ENCODE measurements at places on chromosomes 1 and 21.

- DNase-seq: no peak
These were observed 7.6 kb upstream of the ARHGEF10L start for GRCh38 chr1:17531682-17532487.

- DNase-seq: no peak
These were observed 148.0 kb downstream of the DHRS3 start for GRCh38 chr1:12469990-12470389.

DNA sequence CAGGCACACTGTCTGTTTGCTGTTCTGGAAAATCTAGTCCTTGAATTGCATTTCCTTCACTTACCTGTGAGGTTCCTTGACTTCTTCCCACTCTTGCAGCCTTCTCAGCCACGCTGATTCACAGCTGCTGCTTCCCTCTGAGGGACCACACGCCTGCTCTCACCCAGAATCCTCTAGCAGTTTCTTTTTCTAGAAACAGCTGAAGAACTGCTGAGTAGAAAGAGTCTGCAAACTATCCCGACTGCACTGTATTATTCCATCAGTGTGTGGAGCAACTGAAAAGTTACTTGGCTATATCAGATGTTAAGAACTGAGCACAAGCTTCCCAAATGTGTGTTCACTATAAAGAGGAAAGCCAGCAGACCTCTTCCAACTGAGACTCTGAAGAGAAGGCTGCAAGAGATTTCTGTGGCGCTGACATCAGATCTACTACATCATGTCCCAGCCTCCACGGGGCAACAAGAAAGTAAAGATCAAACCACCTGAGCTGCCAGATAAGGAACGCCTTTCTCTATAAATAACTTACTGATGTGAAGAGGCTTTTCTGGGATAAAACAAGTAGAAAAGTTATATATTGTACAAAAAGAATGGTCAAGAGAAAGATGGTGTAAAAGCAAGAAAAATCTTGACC lies 226.6 kb downstream of the RERE start:
- DNase-seq: no peak

DNA sequence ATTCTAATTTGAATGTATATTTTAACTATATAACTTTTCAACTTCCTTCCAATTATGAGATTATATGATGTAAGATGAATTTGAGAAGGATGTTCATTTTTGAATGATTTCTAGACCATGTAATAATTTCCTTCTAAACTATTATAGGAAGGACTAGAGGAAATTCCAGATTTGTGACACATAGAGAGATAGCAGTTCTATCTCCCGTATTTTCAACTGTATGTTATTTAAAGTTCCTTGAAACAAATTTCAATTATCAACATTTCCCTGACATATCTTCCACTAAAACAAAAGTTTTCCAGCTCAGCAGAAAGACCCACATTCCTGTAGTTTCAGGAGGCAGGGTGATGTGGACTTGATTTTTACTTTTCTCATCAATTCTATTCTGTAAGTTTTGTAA lies 396.7 kb upstream of the C1orf87 start:
- no peak for DNase-seq

GRCh38 chr1:61481315-61481715 lies 243.6 kb downstream of the TM2D1 start:
- DNase-seq: no peak

Data from renal cortex interstitium (tissue), 15 donors.